ENCODE measurements at places on chromosomes 1 and 21. TPM values are rescaled to one million over a fixed set of nuclear protein-coding genes. Genes with fewer than 3 reads are reported as not detected.

RGS16 gene
- total RNA-seq: 3.3 TPM

LRRC38 gene
- 0.10 TPM for total RNA-seq

SPTA1 gene
- 0.12 TPM for total RNA-seq

MYCL gene
- 4.8 TPM for total RNA-seq

SLC25A34 gene
- 2.0 TPM for total RNA-seq

RAB42 gene
- 0.94 TPM for total RNA-seq

CTSS gene
- total RNA-seq: 26.3 TPM

HSD3B1 gene
- total RNA-seq: not detected
